Activated T-cell treated with anti-CD3 and anti-CD28 coated beads for 4 hours (primary cell): ENCODE measurements at places on chromosomes 5 and 9.

GRCh38 chr9:77829420-77829819 is 181.3 kb upstream of the GNA14 start:
- DNase-seq = no peak

- DNase-seq = no peak
These were observed 101.7 kb downstream of the TMC1 start for GRCh38 chr9:72623156-72623555.

DNA sequence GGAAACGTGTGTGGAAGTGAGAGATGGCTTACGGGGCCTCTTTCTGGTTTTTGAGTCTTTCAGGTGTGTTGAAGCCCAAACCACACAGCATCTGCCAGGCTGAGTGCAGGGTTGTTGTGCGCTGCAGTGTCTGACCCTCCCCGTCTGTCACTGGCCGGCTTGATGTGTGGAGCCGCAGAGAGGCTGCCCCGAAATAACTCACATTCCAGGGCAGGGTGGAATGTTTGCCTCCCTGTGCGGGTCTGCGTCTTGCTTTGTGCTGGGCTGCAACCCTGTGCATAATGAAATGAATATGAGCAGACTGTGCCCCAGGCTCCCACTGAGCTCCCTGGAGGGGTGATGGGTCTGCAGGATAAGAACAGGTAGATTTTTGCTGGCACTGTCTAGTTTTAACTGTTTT is 9.9 kb upstream of the PLEKHG4B start:
- DNase-seq = no peak

GRCh38 chr9:123251324-123251723 is 17.1 kb downstream of the STRBP start:
- no peak for DNase-seq

DNA sequence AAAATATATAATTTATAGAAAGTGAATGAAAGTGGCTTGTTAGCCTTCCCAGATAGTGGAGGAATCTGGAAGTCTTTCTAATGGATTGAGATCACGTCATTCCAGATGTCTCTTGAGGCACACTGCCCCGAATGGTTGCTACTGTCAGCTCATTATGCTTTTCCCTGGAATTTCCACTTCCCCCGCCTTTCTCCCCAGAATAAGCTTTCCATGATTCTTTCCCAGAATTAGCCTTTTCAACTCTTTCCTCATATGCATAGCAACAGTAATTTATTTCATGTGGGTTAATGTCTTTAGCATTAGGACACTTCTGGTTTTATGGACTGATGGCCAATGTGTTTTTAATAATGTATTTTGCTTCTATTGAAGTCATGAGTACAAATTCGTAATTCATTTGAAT is 81.5 kb downstream of the PALM2AKAP2 start:
- DNase-seq = no peak

GRCh38 chr5:11239261-11240015 is 478.4 kb upstream of the DAP start:
- no peak for DNase-seq

- DNase-seq = no peak
These were observed 13.8 kb downstream of the RECK start for GRCh38 chr9:36050476-36050875.

DNA sequence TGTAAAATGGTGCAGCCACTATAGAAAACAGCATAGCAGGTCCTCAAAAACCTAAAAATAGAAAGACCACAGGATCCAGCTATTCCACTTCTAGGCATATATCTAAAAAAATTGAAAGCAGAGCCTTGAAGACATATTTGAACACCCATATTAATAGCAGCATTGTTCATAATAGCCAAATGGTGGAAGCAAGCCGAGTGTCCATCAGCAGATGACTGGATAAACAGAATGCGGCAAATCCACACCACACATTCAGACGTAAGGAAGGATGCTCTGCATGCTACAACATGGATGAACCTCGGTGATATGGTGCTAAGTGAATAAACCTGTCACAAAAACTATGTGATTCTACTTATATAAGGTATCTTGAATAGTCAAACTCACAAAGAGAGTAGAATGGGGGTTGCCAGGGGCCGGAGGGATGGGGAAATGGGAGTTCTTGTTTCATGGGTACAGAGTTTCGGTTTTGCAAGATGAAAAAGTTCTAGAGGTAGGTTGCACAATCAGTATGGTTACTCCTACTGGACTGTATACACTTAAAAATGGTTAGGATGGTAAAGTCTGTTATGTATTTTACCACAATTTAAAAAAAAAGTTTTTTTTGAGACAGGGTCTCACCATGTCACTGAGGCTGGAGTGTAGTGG is 17.1 kb upstream of the HSD17B3 start:
- no peak for DNase-seq
